GM06990 (cell line): ENCODE measurements at places on chromosomes 7 and 10.

- DNase-seq, result no peak
These were observed 9.9 kb downstream of the GPR85 start for GRCh38 chr7:113076703-113077102.

DNA sequence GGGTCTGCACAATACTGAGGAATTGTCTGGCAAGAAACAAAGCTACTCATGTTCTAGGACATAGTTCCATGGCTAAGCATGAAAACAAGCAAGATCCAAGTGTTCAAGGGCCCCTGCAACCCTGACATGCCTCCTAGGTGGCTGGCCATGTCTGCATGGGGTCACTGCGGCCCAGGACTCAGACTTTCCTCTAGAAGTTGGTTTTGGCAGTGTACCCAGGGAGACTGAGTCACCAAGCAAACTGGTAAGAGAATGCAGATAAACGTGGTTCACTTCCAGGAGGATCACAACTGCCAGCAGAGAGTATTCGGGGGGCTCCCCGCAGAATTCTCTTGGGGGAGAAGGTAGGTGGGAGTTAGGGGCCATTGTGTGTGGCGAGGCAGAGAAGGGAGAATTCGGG is 7.4 kb upstream of the PFKFB3 start:
- DNase-seq, result no peak

GRCh38 chr7:35313575-35313974 is 59.7 kb upstream of the TBX20 start:
- no peak for DNase-seq

DNA sequence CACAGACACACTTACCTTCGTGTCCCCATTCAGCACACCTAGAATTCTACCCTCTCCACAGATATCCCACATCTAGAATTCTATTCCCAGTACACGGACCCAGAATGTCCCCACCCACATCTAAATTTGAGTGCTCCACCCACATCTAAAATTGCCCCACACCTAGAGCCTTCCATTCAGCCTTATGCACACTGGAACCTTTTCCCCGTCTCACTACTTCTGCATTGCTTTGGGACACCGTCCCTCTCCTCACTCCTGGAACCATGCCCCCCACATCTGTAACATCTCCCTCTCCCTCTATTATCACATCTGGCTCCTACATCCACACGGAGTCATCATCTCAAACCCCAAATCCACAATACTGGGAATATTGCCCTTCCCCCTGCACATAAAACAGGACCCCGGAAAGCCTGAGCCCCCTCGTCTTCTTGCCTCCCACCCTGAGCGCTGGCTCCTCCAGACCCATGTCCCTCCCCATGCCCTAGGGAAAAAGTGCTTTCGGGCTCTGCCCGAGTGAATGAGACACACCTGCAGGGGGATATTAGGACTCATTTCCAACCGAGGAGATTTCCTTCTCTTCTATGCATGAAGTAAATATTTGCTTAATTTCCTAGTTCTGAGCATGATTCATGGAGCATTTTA is 125.8 kb upstream of the UNC5B start:
- DNase-seq, result no peak

- no peak for DNase-seq
These were observed 2.3 kb downstream of the ZC3HAV1L start for GRCh38 chr7:139033346-139034114.

DNA sequence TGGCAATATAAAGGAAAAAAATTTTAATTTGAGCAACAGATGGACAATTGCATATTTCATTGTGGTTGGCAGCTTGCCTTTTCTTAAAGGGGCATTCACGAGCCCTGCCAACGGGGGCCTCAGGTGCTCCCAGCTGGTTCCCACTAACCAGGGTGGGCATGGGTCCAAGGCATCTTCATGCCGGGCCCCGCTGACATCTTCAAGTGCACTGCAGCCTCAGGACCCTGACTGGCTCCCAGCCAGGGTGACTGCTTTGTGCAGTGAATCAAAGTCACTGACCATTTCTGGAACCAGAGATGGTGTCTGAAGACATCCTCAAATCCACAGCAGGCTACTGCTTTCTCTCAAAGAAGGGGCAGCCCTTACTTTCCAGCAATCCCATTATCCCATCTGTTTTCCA is 275.2 kb upstream of the MGMT start:
- DNase-seq, result no peak

DNA sequence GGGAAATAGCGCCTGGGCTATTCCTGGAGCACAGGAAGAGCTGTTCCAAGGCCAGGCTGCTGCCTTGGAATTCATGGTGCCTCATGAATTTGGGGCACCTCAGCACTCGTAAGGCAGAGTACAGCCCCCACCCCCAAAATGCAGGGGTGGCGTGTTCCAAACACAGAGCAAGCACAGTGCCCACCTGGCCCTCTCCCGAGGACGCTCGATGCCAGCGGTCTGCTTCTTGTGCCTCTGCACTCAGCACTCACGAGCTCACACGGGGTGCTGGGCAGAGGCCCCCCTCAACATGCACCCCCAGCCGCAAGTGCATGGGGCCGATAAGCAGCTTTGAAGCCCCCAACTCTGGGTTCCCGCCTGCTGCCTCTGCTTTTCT is 60.1 kb downstream of the ZRANB1 start:
- no peak for DNase-seq

GRCh38 chr7:151210087-151210854 is at the start of gene H2BK1:
TSS of gene H2BK1 (minus strand) at chr7:151210488. CDS start at chr7:151210318, 170 bp downstream.
- no peak for DNase-seq

- no peak for DNase-seq
These were observed 145.3 kb upstream of the FAM3C start for GRCh38 chr7:121541457-121541856.

DNA sequence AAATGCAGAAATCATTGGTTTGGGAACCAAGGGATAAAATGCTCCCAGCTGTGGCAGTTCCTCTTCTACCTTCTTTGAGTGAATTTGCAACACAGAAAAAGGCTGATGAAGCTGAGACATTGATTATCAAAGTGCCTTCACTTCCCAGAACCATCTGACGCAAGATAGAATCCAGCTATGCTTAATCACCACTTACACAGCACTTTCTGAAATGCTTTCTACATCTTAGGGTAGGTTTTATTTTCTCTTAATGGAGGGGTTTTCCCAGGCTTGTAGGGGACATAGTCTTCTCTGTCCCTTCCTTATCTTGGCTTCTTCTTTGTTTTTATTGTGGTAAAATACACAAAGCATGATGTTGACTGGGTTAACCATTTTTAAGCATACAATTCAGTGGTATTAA is 332.6 kb upstream of the ZNF32 start:
- DNase-seq, result no peak

DNA sequence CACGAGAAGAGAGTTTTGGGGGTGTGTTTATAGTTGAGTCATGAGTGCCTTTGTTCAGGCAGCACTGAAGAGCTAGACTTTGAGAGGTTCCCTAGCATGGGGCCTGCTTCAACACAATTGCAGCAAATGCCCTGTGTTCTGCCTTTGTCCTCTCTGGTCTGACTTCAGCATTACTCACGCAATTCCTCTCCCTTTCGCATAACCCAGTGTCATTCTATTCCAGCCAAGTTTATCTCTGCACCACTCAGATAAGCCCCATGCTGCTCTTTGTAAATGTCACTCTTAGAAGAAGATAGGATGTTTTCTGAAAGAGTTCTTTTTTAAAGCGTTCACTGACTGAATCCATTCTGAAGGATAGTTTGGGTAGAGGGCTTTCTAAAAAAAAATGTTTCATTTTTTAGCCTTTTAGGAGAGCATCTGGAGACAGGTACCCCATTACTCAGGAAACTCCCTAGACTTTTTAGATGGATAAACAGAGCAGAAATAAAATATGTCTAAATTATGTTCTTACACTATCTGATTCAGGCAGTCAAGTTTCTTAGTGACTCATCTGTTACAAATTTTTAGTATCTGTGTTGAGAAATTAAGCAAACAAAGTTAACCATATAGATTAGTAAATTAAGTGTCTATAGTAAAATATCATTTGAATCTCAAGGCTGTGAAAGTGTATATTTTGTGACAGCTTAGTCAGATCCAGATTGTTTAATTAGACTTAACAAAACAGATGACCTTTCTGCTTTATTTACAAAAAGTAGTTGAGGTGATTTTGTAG is 318.5 kb downstream of the GPR158 start:
- DNase-seq, result no peak

DNA sequence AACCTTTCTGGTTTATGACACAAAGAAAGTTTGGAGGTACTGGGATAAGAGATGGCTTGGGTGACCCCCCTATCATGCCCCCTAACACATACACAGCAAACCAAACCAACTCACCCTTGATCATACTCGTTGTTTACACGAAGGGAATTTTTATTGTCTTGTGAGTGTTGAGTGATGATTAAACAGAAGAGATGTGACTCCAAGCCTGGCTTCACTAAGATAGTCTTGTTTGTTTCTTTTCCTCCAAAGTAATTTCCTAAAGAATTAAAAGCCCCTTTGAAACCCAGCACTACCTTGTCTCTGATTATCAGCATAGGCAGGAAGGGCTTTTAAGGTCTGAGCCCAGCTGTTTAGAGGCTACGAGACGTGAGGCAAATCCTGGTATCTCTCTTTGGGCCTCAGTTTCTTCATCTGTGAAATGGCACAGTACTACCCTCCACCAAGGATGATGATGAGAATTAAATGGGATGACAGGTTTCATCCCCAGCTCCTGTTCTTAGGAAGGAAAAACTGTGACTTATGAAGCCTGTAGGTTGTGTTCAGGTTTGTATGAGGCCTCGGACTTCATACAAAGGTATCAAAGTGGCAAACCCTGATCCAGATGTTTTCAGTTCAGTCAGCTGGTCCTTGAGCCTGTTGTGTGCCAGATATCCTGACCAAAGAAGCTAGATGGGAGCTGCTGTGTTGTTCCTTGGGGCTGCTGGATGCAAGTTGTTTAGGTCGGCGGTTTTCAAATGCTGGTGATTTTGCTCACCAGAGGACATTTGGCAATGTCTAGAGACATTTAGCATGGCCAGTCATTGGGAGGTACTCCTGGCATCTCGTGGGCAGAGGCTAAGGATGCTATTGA is 51.8 kb downstream of the TCF7L2 start:
- no peak for DNase-seq

- DNase-seq, result no peak
These were observed 62.1 kb upstream of the PRKAR2B start for GRCh38 chr7:106982415-106982814.

- peak; percentile 53 for DNase-seq
These were observed at the start of gene PDGFA for GRCh38 chr7:519484-520390. TSS of gene PDGFA (minus strand) at chr7:519846. CDS start at chr7:519001, 845 bp downstream.

DNA sequence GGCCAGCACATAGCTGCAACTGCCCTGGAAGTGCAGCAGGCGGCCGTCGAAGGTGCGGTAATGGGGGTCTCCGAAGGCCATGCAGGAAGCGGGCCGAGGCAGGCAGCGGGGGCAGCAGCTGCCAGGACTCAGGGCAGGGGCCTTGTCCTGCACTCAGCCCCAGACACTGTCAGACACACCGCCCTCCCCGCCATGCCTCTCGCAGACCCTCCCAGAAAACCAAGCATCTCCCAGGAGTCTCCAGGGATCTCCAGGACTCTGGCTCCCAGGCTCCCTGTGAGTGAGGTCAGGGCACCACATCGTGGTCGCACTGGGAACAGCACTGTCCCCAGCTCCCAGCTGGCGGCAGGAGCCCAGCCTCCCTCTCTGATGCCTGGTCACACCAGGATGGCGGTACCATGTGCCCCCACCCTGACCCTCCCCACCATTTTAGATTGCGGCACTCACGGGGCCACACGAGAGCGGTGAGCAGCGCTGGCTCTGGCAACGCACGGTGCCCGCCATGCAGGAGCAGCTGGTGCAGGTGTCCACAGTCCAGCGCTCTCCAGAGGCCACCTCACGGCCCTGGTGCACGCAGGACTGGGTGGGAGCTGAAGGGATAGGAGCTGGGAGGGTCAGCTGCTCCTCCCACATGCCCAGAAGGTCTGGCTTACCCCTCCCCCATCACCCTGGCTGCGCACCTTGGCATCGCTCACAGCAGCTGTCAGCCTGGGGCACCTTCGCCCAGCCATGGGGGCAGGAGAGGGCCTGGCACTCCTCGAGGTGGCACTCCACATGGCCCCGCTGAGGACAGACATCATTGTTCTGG is 17.5 kb downstream of the ATP6V1F start:
- DNase-seq, result no peak

GRCh38 chr7:110888641-110889040 is 202.3 kb upstream of the LRRN3 start:
- DNase-seq, result no peak

GRCh38 chr10:31126593-31126992 is 94.9 kb upstream of the ZNF438 start:
- DNase-seq, result no peak

DNA sequence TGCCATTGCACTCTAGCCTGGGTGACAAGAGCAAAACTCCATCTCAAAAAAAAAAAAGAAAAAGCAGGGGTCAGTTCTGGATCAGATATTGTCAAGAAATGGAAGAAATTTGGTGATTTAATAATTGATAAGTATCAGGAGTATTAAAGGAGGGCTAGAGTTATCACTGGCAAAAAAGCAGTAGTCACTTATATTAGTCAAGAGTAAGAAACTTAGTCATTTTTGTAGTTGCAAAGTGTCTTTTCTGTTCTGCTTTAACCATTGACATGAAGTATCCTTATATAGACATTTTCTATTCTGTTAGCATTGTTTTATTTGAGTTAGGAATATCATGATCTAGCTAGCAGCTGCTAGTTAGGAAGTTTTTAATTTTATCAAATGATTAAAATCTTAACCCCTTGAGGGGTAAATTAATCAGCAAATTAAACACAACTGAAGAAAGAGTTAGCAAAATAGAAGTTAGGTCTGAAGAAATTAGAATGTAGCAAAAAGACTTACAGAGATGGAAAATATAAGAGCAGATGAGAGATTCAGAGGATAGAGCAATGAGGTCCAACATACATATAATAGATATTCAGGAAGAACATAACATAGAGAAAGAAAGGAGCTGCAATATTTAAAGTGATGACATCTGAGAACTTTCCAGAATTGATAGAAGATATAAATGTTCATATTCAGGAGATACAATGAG is 7.3 kb upstream of the CCDC6 start:
- no peak for DNase-seq

DNA sequence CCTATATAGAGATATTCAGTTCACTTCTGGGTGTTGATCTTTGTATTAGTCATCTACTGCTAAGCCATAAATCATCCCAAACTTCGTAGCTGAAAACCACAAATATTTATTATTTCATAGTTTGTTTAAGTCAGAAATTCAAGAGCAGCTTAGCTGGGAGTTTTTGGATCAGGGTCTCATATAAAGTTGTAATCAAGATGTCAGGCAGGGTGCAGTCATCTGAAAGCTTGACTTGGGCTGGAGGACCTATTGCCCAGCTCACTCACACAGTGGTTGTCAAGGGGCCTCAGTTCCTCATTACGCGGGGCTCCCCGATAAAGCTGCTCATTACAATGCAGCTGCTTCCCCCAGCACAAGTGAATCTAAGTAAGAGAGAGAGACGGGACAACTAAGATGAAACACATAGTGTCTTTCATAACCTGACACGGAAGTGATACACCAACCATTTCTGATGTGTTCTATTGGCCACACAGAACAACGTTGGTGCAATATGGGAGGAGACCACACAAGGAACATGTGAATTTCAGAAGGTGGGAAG is 15.7 kb downstream of the PPP1R3C start:
- DNase-seq, result no peak

- no peak for DNase-seq
These were observed 535 bp downstream of the BTRC start for GRCh38 chr10:101354328-101355071.

GRCh38 chr10:69952069-69952800 is 100.4 kb upstream of the MACROH2A2 start:
- DNase-seq, result no peak
